H1 (cell line): ENCODE measurements at places on chromosomes 7 and 10.

- no peak for DNase-seq
Observed at GRCh38 chr10:103819493-103819892, 35.9 kb downstream of the SH3PXD2A start.

DNA sequence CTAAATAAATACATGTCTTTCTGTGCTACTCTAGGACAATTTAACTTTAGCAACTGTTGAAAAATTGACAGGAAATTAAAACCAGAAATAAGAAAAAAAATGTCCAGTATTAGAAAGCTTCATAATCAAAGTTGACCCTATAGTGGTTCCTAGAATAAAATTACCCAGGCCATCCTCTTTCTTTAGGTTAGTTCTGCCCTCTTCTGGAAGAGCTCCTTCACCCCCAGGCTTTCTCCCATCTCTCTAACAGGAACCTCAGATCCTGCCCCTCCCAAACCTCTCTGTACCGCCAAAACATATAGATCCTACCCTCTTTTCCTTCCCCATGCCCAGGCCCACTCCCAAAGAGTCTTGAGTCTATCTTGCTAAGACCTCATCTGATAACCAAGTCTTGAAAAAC lies 159.4 kb upstream of the CDK1 start:
- DNase-seq = no peak

DNA sequence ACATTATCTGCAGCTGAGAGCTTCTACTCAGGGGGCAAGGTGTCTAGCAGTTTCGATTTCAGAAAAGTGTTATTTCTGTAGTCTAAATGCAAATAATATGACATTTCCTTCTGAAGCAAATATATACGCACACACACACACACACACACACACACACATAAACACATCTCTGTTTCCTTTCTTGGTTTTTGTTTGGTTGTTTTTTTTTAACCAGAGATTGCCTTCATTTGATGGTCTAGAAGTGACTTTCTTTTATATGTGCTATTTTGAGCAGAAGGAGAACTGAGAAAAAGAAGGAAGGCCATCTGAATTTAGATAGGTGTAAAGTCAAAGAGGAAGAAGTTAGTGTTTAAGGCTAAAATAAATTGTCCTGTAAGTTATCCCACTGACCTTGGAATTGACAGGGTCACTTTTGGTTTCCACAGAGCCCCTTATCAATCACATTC lies 142.2 kb downstream of the TRIL start:
- DNase-seq = no peak

GRCh38 chr10:124095096-124095495 lies 1.7 kb upstream of the CHST15 start:
- DNase-seq = no peak

DNA sequence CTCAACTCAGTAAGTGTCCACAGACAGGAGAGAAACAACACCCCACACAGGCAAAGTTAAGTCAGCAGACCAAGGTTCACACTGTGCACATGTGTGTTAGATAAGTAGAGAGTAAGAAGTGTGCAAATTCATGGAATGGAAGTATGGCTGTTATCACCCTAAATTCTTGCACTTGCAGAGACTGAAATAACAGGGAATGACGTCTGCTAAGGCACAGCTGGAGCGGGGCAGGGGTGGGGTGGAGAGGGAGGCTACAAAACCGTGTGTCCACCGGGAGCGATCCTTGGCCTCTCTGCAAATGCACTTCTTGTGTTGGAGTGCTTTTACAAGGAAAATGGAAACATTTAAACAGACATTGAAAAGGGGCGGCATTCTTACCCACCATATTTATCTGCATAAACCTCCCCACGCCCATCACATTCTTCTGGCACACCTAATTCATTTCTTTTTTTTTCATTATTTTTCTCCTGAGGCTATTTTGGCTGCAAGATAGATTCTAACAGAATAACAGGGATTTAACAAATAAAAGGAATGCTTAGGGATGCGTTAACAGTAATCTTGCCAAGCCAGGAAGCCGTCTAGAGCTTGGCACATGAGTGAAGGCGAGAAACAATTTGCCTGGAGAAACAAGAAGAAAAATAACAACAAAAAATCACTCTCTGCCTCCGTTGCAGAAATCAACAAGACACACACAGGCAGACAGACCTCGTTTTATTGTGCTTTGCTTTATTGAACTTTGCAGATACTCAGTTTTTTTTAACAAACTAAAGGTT lies 30.1 kb downstream of the TNS3 start:
- DNase-seq = no peak

DNA sequence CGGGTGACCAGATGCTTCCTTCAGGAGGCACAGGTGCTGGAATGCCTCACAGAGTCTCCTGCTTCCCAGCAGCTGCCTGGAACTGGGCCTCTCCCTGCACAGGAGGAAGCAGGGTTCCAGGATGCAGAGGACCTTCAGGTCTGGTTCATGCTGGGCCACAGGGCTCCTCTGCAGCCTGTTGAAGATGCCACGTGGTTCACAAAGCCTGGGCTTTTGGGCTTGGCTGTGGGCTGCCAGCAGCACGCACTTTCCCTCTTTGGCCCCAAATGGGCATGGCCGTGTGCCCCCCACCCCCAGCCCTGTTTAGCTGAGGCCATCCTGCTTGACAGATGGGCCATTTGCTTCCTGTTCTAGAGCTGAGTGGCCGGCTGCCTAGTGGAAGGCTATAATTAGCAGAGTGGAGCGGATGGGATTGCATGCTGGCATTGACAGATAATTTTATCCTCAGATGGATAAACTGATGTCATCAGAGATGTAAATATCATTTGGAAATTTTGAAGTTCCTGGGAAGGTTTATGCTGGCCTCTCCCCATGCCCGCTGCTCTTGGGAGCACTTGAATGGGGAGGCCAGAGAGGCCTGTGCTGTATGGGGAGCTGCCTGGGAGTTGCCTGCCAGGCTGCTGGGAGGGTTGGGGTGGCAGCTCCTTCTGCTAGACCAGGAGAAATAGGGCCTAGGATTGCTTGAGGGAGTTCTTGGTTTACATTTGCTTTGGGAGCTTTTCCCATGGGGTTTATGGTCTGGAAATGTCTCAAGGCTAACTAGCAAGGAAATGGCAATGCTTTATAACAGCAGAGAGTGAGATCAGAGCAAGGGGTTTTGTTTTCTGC lies 28.2 kb downstream of the TSPAN15 start:
- DNase-seq = no peak

DNA sequence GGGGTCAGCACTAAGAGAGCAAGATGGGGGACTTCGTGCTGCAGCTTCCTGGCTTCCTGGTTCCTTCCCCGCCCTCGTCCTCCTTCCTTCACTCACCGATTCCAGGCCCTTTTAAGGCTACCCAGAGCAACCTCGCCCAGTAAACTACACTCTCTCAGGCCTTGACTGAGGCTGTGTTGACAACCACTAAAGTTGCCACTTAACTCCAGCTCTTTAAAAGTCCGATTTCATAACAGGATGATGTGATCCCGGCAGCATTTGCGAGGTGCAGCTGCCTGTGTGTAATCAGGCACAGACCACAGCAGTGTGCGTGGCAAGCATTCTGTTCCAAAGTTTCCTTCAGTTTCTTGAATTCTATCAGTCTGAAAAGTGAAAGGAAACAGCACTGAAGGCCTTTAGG lies 110.6 kb downstream of the RAB11FIP2 start:
- DNase-seq = no peak

DNA sequence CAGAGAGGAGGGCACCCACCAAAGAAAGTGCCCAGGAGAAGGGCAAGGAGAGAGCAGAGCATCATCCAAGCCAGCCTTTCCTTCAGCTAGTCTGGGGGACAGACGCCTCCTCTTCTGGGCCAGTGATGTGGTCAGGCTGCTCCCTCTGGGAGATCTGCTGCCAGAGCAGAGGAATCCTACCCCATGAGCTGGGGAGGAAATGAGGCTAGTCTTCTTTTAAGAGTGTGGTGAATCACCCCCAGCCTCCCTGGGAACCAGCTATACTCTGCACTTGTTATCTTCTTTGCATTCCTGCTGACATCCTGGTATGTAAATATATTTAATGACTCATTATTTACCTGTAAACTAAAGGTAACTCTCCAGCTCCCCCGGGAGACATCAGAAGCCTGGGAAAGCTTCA lies 41.6 kb upstream of the EPHB6 start:
- DNase-seq = no peak

DNA sequence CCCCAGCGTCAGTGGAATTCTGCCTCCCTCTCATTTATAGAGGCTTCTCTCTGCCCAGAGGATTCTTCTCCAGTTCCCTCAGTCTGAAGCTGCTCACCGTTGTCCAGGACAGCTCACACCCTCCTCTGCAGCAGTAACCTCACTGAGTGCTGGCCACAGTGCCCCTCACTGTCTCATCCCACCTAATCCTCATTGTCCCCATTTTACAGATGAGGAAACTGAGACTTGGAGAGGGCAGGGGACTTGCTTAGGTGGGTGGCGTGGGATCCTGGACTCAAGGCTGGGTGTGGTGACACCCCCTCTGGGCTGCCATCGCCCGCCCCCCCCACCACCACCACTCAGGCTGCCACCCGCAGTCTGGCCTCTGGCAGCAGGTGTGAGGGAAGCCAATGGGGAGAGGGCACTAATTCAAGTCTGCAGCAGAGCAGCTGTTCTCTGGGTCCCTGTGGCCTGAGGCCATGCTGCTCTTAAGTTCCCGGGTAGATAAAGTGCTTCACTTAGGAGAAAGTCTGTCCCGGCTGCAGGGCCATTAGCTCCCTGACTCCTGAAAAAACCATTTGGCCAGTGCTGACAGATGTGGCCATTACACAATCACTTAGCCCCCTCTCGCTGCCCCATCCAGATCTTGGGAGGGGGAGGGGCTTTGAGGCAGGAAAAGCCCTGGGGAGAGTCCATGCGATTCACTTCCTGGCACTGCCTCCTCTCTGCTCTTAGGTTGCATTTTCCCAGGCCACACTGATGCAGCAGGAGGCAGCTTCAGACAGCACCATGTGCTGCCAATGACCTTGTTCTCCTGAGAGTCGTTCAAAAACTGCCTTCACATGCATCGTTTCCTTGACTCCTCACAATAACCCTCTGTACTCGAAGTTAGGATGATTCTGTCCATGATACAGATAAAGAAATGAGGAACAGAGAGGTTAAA lies 36.3 kb downstream of the DRGX start:
- DNase-seq = no peak

GRCh38 chr10:43264344-43264964 lies 2.4 kb downstream of the RASGEF1A start:
- no peak for DNase-seq

- DNase-seq = no peak
Observed at GRCh38 chr10:127991543-127992255, 84.8 kb downstream of the PTPRE start.

- no peak for DNase-seq
Observed at GRCh38 chr7:141884539-141885225, 31.5 kb upstream of the OR9A4 start.

- no peak for DNase-seq
Observed at GRCh38 chr7:115965236-115965635, 65.3 kb downstream of the TFEC start.

GRCh38 chr10:111944331-111944730 lies 239.2 kb downstream of the GPAM start:
- no peak for DNase-seq

DNA sequence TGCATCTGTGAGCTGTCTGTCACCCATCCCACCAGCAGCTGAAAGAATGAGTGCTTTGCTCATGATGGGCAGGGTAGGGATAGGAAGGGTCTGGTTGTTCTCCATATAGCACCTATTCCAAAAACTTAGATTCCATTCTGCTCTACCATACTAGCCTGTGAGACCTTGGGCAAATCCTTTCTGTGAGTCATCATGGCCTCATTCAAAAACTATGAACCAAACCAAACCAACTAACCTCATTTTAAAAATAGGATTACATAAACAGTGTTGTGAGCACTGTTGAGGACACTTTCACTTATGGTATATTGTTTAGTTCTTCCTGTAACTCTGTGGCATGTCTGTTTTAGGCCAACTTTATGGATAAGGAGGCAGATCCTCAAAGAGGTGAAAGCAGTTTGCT lies 30.9 kb upstream of the STEAP4 start:
- no peak for DNase-seq

- no peak for DNase-seq
Observed at GRCh38 chr10:100912013-100912604, 654 bp upstream of the SLF2 start.

DNA sequence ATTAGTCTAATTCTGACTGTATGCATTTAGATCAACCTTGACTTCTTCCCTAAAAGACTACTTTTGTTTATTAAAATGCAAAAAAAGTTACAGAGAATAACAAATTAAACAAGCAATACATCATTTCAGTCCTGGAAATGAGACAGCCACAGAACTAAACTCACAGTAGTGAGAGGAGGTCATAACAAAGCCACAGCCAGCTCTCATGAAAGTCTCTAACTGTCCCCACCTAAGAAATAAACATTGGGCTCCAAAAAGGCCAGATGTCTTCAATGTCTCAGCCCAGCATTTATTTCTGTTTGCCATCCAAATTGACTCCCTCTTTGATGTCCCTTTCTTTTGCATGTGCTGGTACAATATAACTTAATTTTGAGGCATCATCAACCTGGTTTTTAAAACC lies 74.4 kb downstream of the NHLRC2 start:
- no peak for DNase-seq

DNA sequence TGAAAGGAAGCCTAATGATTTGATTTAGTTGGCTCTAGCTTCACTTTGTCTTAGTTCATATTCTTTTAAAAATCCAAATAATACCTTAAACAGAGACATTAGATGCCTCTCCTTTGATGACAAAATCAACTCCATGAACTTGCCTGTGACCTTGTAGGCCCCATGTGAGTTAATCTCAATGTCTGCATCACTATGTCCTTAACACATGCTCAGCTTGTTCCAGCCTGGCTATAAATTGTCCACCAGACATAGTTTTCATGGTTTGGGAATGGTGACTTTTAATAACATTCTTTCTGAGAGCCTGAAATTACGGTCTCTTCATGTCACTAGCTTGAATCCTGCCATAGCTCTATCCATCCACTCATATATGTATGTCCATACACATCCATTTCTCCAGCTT lies 656.3 kb upstream of the IGFBP3 start:
- DNase-seq = no peak

DNA sequence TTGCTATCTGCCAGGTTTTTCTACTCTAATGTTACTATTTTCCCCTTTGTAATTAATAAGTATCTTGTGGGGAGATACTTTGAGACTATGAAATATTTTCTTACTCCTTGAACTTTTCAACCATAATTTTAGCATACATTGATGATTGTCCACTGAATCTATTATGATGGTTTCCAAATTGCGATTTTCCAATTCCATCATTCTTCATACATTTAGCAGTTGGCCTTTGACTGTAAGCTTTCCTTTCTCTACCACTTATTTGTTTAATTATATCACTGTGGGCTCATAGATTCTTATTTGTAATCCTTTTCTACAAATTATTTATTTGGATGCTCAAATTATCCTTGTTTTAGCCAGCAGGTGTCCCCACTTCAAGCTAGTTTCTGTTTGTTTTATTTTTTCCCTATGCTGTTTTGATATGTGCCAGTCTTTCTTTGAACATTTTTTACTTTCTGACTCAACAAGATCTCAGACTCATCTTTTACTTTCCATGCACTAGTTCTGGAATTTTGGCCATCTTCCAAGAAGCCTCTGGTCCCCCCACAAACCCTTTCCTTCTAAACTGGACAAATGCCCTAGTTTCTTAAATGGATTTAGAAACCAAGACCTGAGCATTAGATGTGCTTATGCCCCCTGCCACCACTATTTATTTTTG lies 11.4 kb upstream of the MRPS16 start:
- DNase-seq = no peak

GRCh38 chr7:103063895-103064294 lies 10.7 kb downstream of the FBXL13 start:
- DNase-seq = no peak
